ENCODE measurements at places on chromosomes 16 and 17.

- no peak for DNase-seq
These were observed 11.4 kb downstream of the HLF start for GRCh38 chr17:55275894-55276804.

DNA sequence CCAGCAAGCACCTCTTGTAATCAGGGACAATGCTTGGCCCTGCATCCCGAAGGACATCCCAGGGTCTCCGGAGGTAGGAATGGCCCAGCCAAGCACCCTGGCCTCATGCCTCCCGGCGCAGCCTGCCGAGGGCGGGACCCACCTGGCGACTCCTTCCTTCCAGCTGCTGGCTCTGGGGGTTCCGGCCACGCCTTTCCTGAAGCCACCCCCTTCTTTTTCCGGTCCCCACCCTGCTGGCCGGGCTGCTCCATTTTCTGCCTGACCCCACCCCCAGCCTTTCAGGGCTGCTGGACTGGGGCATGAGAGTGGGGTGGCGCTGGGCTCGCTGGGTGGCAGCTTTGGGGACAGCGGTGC is 22.5 kb upstream of the CIBAR2 start:
- DNase-seq = no peak

GRCh38 chr17:72862276-72862999 is 230.1 kb downstream of the SLC39A11 start:
- no peak for DNase-seq

DNA sequence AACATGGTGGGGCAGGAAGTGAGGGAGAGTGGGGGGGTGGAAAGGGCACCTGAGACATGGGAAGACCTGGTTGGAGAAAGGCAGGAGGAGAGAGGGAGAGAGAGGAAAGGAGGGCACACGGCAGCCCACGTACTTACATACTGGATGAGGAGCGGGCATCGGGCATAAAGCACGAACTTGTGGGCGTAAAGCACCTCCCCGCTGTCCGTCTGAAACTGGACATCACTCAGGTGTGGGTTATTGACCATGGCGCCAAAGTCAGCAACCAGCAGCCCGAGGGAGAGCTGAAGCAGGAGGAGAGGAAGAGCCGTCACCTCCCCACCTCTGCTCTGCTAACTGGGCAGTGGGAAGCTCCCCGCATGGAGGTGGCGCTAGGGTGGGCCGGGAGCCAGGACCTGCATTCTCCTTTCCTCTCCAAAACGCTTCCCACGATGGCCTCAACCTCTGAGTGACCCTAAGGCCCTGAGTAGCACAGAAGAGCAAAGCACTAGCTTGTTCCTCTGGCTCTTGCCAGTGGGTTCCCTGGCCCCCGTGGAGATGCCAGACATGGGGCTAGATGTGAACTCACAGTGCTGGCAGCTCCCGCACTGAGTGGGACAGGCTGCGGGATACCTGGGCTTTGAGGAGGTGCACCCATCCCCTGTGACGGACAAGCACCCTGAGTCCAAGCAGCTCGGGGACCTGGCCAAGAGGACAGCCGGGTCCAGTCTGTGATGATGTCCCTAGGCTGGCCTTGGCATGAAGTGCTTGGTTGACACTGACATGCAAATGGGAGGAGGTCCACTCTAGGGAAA is 16.9 kb downstream of the SLX4 start:
- DNase-seq = no peak

DNA sequence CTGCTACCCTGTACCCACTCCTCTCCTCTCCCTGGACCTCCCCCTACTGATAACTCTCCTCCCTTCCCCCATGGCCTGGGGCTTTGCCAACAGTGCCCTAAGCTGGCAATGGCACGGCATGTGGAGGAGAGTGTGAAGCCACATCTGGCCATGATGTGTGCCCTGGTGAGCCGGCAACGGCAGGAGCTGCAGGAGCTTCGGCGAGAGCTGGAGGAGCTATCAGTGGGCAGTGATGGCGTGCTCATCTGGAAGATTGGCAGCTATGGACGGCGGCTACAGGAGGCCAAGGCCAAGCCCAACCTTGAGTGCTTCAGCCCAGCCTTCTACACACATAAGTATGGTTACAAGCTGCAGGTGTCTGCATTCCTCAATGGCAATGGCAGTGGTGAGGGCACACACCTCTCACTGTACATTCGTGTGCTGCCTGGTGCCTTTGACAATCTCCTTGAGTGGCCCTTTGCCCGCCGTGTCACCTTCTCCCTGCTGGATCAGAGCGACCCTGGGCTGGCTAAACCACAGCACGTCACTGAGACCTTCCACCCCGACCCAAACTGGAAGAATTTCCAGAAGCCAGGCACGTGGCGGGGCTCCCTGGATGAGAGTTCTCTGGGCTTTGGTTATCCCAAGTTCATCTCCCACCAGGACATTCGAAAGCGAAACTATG is 5.2 kb downstream of the TRAF4 start:
- DNase-seq = no peak

DNA sequence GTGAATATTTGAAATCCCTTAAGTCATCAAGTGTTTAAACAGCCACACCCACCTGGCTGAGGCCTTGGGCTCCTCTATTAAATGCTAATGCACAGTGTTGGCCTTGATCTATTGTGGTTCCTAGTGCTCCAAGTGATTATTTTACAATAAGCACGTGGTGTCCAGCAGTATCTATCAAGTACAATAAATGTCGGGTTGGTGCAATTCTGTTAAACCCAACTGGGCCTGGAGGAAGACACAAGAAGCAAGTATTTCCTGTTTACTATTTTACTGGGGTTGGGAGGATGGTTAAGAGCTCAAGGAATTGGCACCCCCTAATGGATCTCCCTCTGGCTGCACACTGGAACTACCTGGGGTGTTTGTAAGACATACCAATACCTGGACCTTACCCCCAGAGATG is 72.1 kb upstream of the HNF1B start:
- no peak for DNase-seq

DNA sequence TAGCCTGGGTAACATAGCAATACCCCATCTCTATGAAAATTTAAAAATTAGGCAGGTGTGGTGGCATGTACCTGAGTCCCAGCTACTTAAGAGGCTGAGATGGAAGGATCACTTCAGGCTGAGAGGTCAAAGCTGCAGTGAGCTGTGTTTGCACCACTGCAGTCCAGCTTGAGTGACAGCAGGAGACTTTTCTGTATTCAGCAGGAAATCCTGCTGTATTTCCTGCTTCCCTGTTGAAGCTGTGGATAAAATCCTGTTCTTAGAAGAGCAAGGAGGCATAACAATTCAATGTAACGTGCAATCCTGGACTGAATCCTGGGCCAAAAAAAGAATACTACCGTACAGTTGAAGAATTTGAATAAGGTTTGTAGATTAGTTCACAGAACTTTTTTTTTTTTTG is 62.2 kb downstream of the FBXL20 start:
- no peak for DNase-seq

DNA sequence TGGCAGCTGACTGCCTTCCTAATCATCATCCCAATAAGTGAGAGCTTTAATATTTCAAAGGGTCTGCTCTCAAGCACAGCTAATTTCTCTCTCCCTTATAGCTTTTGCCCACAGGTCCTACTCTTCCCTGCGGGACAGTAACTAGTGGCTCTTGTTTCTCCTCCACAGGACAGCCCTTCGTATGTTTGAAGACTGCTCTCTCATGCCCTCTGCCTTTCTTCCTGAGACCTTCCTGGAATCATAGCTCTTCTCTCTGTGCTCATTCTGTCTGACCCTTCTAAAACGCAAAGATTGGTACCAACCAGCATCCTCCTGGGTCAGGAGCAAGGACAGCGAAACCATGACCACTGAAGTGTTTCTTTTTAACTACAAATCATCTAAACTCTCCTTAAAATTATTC is 168.9 kb downstream of the GRIN2A start:
- no peak for DNase-seq

GRCh38 chr17:74040291-74040690 is 163.2 kb upstream of the RPL38 start:
- no peak for DNase-seq

DNA sequence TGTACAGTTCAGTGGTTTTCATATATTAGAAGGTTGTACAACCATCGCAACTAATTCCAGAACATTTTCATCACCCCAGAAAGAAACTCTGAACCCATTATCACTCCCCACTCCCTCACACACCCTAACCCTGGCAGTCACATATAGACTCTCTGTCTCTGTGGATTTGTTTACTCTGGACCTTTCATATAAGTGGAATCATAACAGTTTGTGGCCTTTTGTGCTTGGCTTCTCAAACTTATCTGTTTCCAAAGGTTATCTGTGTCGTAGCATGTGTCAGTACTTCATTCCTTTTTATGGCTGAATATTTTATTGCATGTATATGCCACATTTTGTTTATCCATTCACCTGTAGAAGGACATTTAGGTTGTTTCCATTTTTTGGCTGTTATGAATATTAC is 12.4 kb downstream of the TENT4B start:
- no peak for DNase-seq

- DNase-seq = no peak
These were observed 37.1 kb upstream of the MYLK3 start for GRCh38 chr16:46785076-46785845.

DNA sequence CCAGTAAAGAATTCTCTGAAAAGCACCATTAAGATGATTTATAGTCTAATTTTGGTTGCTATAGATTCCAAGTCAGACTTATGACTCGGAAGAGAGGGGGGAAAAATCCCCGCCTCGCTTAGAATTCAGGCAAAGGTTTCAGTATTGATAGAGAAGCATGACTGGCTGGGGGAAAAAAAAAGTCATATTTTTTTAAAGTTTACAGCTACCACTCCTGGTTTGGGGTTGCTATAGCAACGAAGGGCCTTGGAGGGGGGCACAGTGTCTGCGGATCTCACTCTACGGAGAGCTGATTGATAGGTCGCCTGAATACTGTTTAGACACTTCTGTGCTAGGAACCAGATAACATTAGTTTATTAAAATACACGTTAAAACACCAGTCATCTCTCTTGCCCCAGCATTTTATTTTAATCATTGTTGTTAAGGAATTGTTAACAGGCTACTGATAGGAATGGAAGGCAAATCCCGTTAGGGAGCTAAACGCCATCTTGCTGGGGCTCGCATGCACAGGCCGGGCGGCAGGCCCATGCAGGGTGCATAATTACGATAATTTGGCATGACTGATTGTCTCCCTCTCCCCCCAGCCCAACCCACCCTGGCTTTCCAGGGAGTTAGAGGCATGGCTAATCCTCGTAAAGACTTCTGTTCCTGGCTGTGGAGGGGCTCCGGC is 380.0 kb upstream of the XYLT1 start:
- no peak for DNase-seq

- DNase-seq = peak; percentile 41
These were observed 20.8 kb downstream of the GOSR2 start for GRCh38 chr17:46943501-46944393.

GRCh38 chr16:63690961-63691360 is 1430.9 kb downstream of the CDH11 start:
- DNase-seq = no peak

- no peak for DNase-seq
These were observed 5.7 kb upstream of the LIMD2 start for GRCh38 chr17:63705657-63706056.

DNA sequence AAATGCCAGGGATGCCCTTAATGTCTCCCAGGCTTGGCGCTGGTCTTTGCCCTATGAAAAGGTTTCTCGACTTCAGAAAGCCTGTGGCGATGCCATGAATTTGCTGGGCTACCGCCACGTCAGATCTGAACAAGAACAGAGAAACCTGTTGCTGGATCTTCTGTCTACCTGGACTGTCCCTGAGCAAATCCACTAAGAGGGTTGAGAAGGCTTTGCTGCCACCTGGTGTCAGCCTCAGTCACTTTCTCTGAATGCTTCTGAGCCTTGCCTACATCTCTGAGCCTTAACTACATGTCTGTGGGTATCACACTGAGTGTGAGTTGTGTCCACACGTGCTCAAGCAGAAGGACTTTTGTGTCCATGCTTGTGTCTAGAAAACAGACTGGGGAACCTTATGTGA is 11.4 kb downstream of the CHST4 start:
- no peak for DNase-seq

DNA sequence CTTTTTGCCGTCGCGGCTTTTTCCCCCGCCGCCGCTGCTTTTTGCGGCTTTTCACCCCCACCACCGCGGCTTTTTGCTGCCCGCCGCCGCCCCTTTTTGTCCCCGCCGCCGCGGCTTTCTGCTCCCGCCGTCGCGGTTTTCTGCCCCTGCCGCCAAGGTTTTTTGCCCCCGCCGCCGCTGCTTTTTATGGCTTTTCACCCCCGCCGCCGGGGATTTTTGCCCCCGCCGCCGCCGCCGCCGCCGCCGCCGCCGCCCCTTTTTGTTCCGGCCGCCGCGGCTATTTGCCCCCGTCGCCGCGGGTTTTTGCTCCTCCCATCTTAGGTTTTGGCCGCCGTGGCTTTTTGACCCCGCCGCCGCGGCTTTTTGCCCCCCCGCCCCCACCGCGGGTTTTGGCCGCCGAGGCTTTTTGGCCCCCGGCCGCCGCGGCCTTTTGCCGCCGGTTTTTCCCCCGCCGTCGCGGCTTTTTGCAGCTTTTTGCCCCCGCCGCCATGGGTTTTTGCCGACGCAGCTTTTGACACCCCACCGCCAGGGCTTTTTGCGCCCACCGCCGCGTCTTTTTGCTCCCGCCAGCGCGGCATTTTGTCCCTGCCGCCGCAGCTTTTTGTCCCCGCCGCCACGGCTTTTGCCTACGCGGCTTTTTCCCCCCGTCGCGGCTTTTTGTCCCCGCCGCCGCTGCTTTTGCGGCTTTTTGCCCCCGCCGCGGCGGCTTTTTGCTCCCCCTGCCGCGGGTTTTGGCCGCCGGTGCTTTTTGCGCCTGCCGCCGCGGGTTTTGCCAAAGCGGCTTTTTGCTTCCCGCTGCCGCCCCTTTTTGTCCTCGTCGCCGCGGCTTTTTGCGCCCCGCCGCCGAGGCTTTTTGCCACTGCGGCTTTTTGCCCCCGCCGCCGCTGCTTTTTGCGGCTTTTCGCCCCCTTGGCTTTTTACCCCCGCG is 519.4 kb upstream of the WSB1 start:
- DNase-seq = no peak

GRCh38 chr17:47816111-47816735 is 5.4 kb downstream of the OSBPL7 start:
- no peak for DNase-seq

DNA sequence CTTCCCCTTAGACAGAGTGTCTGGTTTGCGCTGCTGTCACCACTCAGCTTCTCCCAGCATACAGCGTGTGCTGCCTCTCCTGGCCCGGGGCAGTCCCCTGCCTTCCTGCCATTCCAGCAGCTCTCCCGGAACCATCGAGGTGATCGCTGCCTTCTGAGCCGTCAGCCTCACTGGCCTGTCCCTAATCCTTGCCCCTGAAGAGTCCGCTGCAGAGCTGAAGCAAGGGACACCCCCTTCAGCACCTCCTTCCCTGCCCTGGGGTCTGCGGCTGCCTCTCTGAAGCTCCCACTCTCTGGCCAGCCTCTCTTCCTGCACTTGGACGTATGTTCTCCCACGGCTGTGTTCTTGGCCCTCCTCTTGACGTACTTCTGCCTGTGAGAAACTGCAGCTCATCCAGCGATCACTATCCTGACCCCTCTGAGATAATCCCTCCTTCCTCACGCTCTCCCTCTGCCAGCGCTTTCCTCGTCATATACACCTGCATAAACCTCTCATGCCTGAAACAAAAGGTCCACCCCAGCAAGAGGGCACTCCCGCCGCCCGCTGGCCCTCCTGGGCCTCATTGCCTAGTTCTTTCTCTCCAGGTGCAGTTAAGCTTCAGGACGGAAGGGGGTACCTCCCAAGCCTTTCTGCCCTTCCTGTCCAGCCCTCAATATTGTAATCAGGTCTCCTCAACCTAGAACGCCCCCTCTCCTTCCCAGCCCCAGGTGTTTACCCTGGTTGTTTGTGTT is 220.6 kb upstream of the CHMP6 start:
- DNase-seq = no peak

GRCh38 chr16:75206749-75207451 is at the start of gene CTRB2:
CTRB2 (minus strand) TSS chr16:75207161; CDS start chr16:75207141, 20 bp downstream.
- DNase-seq = no peak

GRCh38 chr16:82651921-82652601 is 25.3 kb downstream of the CDH13 start:
- no peak for DNase-seq

Measured in HS-27A (cell line).